Activated T-helper 1 cell treated with anti-CD3 and anti-CD28 coated beads, Interleukin-12 subunit alpha, Interleukin-12 subunit beta, Interleukin-2, Interleukin-4 antibody, amounts not matched to agents 30 ng/mL and 10 ng/mL and 1 ng/mL, durations not matched to agents 14 hours and 24 hours and 36 hours (primary cell): ENCODE measurements at places on chromosomes 2 and 18. TPM values are rescaled to one million over a fixed set of nuclear protein-coding genes. Genes with fewer than 3 reads are reported as not detected.

- H3K27ac ChIP-seq = no peak overlapping the region
- no peaks in the 10 kb centered on the region for H3K4me1 ChIP-seq
- no peaks in the 10 kb centered on the region for H3K27me3 ChIP-seq
- H3K36me3 ChIP-seq = no peaks in the 10 kb centered on the region
Measured at GRCh38 chr18:4318311-4318710, 136.8 kb downstream of the DLGAP1 start.

DNA sequence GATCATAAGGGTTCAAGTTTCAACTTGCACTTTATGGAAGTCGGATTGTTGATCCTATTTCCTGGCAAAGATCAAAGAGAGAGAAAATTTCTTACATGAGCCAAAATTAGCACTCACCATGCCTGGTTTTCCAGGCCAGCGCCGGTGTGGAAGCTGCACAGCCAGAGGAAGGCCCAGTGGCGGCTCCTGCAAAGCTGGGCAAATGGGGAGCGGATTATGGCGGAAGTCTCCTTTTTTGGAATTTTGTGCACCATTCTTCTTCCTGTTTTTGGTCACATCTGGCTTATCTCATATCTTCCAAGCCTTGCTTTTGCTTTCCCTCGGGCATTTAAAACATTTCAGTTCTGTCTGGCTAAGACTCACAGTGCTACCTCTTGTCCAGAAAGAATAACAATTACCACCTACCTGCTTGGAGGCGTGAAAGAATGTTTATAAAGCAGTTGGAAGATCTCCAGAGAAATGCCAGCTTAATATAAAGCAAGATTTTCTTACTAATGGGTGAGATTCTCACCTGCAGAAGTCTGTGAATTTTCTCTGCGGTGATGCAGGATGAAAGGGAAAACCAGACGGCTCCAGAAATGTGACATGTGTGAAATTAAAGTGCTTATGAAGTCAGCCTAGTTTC is 94.3 kb downstream of the ASAP2 start:
- H3K4me3 ChIP-seq = no peak overlapping the region
- DNase-seq = no peak
- H3K36me3 ChIP-seq = no peaks in the 10 kb centered on the region
- no peaks in the 10 kb centered on the region for H3K27me3 ChIP-seq
- H3K27ac ChIP-seq = no peak overlapping the region

- H3K36me3 ChIP-seq = no peaks in the 10 kb centered on the region
- DNase-seq = no peak
- peaks cover 5% of the 10 kb centered on the region for H3K27me3 ChIP-seq
- H3K4me3 ChIP-seq = no peak overlapping the region
- H3K27ac ChIP-seq = no peak overlapping the region
Measured at GRCh38 chr2:39686456-39686855, 20.7 kb downstream of the TMEM178A start.

DNA sequence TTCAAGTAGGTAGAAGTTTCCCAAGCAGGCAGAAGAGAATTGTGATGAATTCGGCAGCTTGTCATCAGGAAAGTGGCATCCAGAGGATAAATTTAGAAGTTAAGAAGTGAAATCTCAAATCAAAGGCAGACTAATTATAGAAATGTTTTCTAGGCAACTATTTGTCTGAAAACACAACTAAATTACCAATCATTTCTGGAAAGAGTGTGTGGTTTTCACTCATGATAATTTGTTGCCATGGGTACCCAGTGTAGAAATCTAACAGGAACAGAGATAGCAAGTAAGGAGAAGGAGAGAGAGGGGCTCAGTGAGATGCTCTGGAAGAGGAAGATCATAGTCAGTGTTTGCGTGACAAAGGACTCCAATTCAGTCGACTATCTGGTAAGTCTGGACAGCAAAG is 208.1 kb downstream of the NCKAP5 start:
- peaks cover 15% of the 10 kb centered on the region for H3K4me1 ChIP-seq
- no peak overlapping the region for H3K4me3 ChIP-seq
- no peaks in the 10 kb centered on the region for H3K27me3 ChIP-seq
- H3K36me3 ChIP-seq = no peaks in the 10 kb centered on the region

DNA sequence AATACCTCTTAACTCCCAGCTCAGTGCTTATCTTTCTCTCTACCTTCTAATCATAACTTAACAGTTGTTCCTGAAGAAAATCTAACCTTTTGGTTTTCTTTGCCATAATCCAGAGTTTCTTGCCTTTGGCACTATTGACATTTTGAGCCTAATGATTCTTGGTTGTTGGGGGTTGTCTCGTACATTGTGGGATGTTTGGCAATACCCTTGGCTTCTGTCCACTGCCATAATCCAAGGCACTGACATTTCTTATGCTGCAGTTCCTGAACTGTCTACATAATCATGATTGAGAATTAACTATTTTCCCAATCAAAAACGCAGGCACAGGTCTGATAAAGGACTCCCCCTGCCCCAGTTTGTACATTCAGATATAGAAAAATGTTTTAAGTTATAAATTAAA is 203.2 kb upstream of the MEX3C start:
- peaks cover 3% of the 10 kb centered on the region for H3K27me3 ChIP-seq
- no peak overlapping the region for H3K4me3 ChIP-seq
- no peaks in the 10 kb centered on the region for H3K36me3 ChIP-seq

DNA sequence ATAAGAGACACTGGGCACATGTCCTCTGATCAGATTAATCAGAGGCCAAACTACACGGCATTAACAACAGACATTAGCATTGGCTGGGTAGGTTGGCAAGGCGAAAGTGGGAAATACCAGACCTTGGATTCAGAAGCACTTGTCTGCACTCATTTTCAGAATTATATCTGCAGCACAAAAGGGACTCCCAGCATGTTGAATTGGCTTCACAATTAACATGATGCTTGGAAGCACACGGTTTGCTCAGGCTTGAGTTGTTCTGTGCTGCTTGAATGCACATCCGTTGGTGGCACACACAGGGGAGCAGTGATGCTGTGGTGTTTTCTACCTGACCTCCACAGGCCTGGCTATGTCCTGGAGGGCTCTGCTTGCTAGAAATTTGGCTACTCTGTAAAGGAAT is 83.9 kb downstream of the ACTR3 start:
- no peak overlapping the region for H3K27ac ChIP-seq
- peaks cover 18% of the 10 kb centered on the region for H3K4me1 ChIP-seq
- no peak for DNase-seq
- no peaks in the 10 kb centered on the region for H3K27me3 ChIP-seq
- H3K4me3 ChIP-seq = no peak overlapping the region
- H3K36me3 ChIP-seq = peaks cover 19% of the 10 kb centered on the region

PLEKHM3 gene
- total RNA-seq = 6.4 and 7.3 TPM in 2 replicates

SLC5A7 gene
- not detected in 2 replicates for total RNA-seq

HRH4 gene
- total RNA-seq = 1.7 and 1.9 TPM in 2 replicates

SCN7A gene
- not detected in 2 replicates for total RNA-seq
